CD14-positive monocyte (primary cell): ENCODE measurements at places on chromosomes 11 and 22.

DNA sequence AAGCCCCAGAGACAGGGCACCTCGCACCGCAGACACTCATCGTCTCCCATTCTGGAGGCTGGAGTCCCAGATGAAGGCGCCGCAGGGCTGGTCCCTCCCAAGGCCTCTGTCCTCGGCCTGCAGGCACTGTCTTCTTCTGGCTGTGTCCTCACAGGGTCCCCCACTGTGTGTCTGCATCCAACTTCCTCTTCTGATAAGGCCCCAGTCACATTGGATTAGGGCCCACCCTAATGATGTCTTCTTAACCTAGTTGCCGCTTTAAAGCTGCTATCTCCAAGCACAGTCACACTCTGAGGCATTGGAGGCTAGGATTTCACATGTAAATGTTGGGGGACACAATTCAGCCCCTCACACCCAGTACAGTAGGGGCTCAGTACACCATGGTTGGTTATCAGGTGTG, 48.9 kb downstream of the DHCR7 start:
- no peak for DNase-seq

DNA sequence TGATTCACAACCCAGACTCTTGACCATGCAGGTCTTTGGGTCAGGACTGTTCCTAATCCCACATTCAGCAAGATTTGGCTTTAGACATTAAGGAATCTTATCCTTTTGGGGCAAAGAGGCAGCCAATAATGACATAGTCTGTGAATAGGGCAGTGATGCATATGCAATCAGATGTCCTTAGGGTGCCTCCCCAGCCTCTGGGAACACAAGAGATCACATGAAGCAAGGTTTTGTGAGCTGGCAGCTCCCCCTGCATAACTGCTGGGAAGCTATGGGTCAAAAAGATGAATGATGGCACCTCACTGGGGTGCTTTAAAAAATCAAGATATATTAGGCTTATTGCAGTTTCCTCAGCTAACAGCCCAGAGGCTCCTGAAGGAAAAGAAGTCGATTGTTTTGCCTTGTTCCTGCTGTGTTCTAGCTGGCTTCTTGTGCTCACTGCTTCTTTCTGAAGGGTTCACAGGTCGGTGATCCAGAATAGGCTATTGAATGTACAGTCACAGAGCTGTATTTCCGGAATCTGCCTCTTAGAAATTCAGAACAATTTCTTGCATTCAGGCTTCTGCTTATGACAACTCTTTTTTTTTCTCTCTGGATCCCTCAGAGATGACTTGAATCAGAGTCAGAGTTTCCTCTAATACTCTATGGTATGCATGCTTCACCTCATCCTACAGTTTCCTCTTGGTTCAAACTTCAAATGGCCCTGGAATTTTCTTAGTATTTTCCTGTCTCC, 31.7 kb downstream of the INSC start:
- no peak for DNase-seq

GRCh38 chr11:41235668-41236067, 223.8 kb downstream of the LRRC4C start:
- no peak for DNase-seq

- DNase-seq, result no peak
Observed at GRCh38 chr11:71266114-71266833, 13.9 kb upstream of the SHANK2 start.

- DNase-seq, result no peak
Observed at GRCh38 chr11:28713850-28714249, 605.7 kb downstream of the METTL15 start.

GRCh38 chr11:125157118-125157733, 7.3 kb upstream of the PKNOX2 start:
- no peak for DNase-seq
